Activated gamma-delta T cell treated with Interleukin-2 at 50 U/mL for 16 hours (primary cell): ENCODE measurements at places on chromosomes 2 and 18.

DNA sequence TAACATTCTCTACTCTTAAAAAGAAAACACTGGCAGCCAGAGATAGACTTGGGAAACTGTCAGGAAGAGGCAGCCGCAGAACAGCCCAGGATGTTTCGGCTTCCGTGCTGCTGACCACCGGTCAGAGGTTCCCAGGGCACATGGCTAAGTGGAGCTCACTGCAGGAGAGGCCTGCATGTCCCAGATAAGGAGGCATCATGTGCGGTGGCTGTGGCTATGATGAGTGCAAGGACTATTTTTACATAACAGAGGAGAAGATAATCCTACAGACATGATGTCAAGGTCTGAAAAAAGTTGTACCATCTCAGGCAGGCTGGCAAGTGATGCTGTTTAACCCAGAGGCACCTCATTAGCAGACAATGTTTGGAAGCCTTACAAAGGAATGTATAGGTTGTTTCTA, 252.3 kb downstream of the CYRIA start:
- DNase-seq = no peak

- no peak for DNase-seq
Observed at GRCh38 chr2:26245810-26246209, 1.1 kb downstream of the HADHB start.

GRCh38 chr2:214069254-214069653, 341.6 kb upstream of the VWC2L start:
- DNase-seq = no peak

GRCh38 chr2:135252805-135253458, 200.8 kb downstream of the RAB3GAP1 start:
- DNase-seq = no peak

- DNase-seq = no peak
Observed at GRCh38 chr2:224670203-224670602, 46.0 kb downstream of the CCDC195 start.

DNA sequence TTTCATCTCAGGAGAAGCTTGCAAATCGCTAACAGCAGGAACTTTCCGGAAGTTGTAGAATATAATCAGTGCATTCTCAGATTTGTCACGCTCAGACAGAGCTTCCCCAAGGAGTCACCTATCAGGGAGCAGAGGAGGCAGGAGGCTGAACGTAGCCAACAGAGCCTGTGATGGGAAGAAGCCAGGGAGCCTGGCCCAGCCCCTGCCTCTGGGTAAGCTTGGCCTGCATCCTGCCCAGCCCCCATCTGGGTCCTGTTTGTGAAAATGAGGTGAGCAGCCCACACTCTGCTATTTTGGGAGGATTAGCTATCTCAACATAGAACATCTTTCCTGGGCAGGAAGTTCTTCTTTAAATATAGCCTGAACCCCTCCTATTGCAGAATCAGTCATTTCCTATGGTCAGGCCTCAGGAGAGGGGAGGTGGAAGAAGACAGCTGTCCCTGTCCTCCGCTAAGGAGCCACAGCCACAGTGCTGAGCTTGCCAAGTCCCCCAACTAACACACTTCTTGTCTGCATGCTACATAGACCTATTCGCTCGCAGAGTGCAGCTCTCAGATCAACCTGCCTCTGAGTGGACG, 19.2 kb upstream of the PKDCC start:
- no peak for DNase-seq

- no peak for DNase-seq
Observed at GRCh38 chr18:60943297-60943696, 389.9 kb upstream of the CDH20 start.

GRCh38 chr18:48139431-48140347, 209.2 kb upstream of the SMAD2 start:
- no peak for DNase-seq

- DNase-seq = no peak
Observed at GRCh38 chr18:27614951-27615844, 430.1 kb upstream of the CHST9 start.

DNA sequence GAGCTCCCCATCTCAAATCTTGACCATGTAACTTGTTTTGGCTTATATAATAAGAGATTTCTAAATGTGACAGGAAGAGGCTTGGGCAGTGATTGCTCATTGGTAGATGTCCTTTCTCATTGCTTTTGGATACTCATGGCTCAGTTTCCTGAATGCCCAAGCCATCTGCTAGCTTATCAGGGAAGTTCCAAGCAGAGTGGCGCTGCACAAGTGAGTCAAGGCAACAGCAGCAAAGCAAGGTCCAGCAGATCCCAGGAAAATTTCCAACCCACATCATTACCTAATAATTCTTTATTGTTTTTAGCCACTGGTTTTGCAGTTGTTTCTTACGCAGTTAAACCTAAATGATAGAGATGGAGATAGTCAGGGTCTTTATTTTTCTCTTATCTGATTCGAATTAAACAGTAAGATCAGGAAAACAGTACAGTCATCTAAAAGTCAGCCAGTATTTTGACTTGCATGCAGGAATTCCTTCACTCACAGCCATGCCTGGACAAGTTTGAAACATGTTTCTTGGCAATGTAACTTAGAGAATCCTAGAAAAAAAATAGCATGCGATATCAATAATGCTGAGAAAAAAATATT, 349.7 kb upstream of the TMEFF2 start:
- DNase-seq = no peak

DNA sequence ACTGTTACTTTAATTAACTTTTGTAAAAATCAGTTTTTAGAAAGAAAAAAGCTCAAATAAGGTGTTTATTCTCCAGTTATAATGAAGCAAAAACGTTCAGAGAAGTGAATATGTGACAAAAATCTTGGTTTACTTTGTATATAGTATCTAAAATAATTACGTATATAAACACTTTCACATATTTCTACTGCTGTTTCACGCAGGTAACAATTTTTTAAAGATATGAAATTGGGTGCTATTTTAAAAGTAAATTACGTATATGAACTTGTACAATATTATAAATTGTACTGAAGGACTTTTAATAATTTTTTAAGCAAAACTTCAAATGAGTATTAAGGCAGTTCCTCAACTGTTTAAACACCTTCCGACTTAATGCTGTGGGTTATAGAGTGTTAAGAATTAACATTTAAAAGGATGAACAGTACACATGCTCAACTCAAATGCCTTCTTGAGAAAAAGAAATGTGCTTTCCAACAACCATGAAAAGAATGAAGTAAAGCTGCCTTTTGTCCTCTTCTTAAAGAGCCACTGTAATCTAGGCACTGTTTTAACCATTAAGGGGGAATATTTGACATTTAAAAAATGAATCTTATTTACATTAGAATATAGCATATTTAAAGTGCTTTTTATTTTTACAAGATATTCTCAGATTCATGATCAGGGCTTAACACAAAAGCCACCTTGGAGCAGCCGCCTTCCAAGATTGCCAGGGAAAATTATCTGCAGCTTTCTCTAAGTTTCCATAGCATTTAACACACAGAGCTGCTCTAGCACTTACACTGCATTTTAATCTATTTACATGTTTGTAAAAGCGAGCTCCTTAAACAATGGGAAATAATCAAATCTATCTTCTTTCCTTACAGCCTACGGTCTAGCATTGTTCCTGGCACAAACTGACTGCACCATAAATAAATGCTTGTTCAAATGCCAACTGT, 56.5 kb upstream of the CDKL4 start:
- no peak for DNase-seq

DNA sequence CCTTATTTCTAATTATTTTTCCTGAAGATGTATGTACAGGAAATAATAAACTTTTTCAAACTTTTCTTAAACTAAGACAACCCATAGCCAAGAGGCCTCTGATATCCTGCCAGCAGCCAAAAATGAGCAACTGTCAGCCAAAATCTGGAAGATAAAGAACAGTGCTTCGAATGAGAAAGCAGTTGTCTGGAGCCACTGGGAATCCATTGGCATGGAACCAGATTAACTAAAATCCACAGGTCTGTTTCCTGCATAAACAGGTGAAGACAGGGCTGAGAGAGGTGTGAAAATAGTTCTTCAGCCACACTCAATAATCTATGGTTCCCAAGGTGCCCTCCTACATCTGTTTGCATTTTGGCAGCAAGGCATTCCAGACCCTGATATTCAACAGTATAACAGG, 1076.7 kb upstream of the PIK3C3 start:
- DNase-seq = no peak

- DNase-seq = no peak
Observed at GRCh38 chr2:218312267-218312756, 20.0 kb upstream of the TMBIM1 start.

DNA sequence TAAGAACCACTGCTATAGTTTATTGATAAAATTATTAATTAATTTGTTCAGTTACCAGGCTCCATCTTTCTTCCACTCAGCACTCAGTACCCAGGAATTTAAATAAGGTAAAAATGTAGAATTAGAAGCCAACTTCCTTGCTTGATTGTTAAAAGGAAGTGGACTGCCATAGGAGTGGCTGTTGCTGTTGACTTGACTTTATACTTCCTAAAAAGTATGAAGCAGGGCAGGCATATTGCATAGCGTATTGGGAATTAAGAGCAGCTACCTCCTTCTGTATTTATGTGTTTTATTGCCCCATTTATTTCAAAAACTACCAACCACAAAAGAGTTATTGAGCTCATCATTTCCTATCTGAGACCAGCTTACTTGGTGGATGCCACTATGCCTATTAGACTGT, 27.9 kb downstream of the PSMD1 start:
- DNase-seq = no peak

GRCh38 chr2:203470371-203470770, 64.7 kb downstream of the RAPH1 start:
- no peak for DNase-seq

DNA sequence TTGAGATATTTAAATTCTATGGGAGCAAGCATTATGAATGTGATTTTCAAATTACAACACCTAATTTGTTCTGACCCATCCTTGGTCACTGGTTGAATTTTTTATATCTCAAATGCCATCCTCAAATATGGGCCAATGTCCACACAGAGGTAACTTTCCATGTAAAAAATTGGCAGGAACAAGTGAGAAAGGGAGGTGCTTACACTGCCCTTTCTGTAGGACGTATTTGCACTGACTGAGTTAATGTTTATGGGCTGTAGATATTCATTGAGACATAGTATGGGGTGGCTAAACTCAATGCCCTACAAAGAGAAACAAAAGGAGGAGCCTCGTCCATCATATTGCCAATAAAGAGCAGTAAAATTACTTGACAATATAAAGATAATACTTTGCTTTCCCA, 259.3 kb downstream of the NRXN1 start:
- no peak for DNase-seq

DNA sequence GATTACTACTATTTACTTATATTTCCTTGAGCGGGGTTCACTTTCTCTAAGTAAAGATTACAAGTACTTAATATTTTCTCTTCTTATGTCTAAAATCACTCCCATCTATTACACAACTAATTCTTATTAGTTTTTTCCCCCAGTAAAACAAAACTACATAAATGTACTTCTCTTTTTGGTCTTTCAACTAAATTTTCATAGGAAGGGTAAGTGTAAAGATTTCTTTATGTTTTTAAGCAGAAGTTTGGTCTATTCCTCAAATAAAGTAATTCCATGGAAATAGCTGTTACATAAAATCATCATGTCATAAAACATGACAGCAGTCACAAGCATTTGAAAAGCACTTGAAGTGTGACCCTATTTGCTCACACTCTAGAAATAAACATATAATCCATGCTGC, 249.0 kb downstream of the ZEB2 start:
- no peak for DNase-seq

DNA sequence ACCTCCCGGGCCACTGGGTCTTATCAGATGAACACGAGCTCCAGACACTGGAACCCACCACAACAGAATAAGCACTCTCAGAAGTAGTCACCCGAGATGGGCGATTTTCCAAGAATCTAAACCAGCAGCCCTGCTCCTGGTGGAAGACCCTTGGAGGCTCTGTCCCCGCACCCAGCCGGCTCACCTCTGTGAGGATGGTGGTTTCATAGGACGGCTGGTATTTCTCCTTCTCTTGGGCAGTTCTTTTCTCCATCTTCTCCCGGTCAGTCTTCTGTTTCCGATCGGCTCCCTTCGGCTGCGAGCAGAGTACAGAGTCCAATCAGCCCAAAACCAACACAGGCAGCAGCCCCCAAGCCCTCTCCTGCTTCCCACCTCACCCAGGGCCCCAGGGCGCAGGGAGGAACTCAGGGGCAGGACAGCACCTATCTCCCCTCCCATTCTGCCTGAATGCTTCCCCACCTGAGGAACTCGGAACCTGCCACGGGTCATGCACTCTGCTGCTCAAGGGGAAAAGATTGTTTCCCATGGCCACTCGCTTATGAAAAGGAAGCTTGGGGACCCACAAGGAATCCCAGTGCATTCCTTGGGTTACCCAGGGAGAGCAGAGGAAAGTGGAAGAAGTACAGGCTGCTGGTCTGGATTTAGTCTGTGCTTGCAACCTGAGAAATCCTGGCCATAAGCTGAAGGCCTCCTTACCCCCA, 42.7 kb downstream of the TFCP2L1 start:
- no peak for DNase-seq

GRCh38 chr2:185628985-185629384, 109.6 kb upstream of the FSIP2 start:
- DNase-seq = no peak
